ENCODE measurements at places on chromosomes 11 and 22.
A peak's percentile ranks its signal among the peaks of the same experiment; 100 is the strongest.

GRCh38 chr11:70270877-70271648 lies 573 bp downstream of the PPFIA1 start:
- peak; percentile 53 for DNase-seq

- no peak for DNase-seq
Observed at GRCh38 chr11:67997475-67997921, 6.4 kb downstream of the UNC93B1 start.

GRCh38 chr11:82639251-82639650 lies 94.4 kb downstream of the FAM181B start:
- DNase-seq = no peak

DNA sequence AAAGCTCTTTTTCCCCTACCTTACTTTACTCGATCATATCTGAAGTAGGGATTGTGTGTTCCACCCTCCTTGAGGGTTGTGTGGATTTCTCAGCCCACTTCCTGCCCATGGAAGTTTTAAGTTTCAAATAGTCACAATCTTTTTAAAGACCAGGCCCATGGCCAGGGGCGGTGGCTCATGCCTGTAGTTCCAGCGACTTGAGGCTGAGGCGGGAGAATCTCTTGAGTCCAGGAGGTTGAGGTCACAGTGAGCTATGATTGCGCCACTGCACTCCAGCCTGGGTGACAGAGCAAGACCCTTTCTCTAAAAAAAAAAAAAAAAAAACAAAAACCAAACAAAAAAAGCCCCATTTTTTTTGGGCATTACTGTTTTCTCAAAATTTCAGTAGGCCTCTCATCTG lies 36.3 kb upstream of the LRRC10B start:
- DNase-seq = no peak

- no peak for DNase-seq
Observed at GRCh38 chr11:134266440-134266839, 9.7 kb upstream of the GLB1L3 start.

DNA sequence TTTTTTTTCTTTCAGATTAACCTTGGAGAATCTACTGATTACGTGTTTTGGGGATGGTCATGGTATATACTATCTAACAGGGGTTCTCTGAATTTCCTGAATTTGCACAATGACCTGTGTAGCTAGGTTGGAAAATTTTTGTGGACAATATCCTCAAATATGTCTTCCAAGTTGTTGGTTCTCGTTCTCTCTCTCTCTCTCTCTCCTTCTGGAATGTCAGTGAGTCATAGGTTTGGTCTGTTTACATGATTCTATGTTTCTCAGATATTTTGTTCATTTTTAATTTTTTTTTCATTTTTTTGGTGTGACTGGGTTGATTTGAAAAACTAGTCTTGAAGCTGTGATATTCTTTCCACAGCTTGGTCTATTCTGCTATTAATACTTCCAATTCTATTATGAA lies 604.0 kb upstream of the ANO3 start:
- DNase-seq = peak; percentile 9

- DNase-seq = no peak
Observed at GRCh38 chr11:57913715-57914704, 109.7 kb upstream of the OR9Q1 start.

DNA sequence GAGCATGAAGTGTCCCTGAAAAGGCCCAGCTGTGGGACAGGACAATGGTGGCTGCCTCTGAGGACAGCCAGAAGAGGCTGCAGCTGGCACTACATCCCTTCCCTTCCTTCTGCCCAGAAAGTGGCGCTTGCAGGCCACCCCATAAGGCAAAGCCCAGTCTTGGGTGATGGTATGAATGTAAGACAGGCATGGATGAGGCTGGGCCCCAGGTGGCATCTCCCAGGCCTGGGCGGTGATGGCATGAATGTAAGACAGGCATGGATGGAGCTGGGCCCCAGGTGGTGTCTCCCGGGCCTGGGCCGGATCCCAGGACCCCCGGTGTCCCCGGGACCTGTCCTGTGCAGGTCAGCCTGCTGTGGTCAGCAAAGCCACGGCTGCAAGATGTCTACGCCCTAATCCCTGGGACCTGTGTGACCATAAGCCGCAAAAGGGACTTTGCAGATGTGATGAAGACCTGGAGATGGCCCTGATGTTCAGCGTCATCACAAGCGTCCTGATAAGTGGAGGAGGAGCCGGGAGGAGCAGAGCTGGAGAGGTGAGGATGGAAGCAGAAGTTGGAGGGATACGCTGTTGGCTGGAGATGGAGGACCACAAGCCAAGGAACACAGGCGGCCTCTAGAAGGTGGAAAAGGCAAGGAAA lies 181.1 kb downstream of the CTTN start:
- no peak for DNase-seq

DNA sequence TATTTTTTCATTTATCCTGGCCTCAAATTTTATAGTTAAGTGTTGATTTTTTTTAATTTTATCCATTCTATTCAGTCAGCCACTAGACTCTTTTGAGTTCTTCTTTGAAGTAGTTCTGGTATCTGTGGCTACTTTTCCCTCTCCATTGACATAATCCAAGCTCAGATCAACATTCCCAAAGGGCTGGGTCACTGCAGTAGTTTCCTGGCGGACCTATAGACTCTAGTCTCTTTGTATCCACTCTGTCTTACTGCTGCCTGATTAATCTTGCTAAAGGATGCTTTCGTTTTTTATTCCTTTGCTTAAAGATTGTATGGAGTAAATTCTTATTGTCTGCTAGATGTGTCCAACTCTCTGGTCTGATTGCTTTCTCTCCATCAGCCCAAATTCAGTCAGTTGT lies 87.6 kb downstream of the UVRAG start:
- no peak for DNase-seq

- peak; percentile 5 for DNase-seq
Observed at GRCh38 chr11:92596596-92597317, 372.1 kb downstream of the FAT3 start.

- peak; percentile 47 for DNase-seq
Observed at GRCh38 chr11:76598426-76598839, 72.1 kb downstream of the LRRC32 start.

- DNase-seq = peak; percentile 50
Observed at GRCh38 chr11:105202844-105203548, 63.4 kb upstream of the CARD18 start.

DNA sequence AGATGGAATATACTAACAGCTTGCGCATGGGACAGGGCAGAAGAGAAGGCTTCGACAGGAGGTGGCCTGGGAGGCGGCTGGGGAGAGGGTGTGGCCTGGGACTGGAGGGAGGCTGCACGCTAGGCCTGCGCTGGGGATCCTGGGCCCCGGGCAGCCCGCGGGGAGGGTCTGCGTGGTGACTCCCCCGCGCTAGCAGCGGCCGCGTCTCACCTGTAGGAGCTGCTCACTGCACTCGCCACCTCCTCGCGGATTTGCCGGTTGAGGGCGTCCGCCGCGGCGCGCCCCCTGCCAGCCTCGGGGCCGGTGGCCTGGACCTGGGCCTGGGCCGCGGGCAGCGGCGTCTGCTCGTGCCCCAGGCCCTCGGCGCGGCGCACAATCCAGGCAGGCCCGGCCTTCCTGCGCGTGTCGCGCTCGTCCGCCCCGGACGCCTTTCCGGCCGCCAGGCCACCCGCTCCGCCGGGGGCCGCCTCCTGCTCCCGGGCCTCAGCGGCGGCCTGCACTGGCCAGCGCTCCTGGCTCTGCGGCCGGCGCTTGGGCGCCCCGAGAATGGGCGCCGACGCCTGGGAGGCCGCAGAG lies 1.5 kb downstream of the MAP6 start:
- DNase-seq = no peak

GRCh38 chr11:61102667-61103571 lies 630 bp downstream of the CD5 start:
- DNase-seq = no peak

- DNase-seq = no peak
Observed at GRCh38 chr11:123152951-123153350, 42.1 kb downstream of the CLMP start.

DNA sequence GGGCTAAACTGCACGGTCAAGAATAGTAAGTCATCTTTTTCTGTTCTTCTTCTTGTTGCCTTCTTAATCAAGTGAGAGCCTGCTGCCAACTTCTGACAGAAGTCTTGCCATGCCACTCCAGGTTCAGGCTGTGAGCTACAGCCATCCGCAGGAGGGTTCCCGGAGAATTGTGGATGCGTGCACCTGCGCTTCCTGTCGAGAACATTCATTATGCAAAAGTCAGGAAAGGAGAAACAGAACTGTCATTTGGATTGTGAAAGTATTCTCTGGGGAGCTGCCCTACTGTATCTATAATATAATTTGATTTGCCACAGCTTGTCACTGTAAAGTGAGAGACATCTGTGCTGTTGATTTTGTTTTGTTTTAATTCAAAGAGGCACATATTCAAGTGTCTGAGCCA lies 12.3 kb downstream of the IL17RA start:
- DNase-seq = no peak

DNA sequence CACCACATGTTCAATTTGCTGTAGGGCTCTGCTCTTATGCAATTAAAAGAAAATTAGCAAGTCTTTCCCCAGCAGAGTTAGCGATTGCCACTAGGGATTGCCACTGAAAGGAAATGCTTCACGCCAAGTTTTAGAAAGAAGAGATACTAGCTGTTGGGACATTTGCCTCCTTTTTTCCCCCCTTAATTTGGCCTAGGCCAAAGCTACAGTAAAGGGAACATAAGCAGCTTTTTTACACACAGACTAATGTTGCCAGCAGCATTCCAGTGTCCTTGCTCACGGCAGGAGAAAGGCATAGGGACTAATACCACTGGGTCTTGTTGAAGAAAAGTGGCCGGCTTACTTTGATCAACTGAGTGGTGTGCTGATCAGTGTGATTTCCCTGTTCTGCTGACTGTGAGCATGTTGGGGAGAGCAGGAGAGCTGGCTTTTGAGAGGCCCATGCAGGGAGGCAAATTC lies 71.2 kb downstream of the PHF21A start:
- DNase-seq = peak; percentile 87

- DNase-seq = no peak
Observed at GRCh38 chr22:24233235-24233634, 11.6 kb downstream of the GGT5 start.

DNA sequence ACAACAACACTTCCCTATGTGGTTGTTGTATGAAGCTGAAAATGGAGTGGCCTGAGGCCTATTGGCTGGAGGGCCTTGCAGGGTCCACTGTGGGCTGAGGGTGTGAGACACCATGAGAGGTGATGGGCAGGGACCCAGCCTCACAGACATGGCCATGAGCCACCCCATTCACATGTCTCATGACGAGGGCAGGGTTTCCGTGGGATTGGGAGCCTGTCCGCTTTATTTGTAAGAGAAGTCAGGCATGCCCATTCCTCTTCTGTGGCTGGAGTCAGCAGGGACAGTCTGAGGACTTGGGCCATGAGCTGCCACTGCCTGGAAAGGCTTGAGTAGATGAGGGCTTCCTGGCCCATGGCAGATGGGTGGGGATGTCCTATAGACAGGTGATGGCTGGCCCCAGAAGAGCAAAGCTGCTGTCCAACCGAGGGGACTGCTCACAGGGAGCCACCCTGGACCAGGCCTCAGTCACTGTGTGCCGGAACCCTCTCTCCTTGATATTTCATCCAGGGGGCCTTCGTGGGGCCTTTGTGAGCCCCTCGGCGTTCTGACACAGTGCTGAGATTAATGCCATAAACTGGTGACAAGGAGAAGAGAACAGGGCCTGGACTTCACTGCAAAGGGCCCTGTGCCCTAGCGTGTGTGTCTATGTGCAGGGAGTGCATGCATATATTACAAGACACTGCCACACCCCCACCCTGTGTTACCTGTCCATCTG lies 971.9 kb downstream of the BRD1 start:
- DNase-seq = no peak

DNA sequence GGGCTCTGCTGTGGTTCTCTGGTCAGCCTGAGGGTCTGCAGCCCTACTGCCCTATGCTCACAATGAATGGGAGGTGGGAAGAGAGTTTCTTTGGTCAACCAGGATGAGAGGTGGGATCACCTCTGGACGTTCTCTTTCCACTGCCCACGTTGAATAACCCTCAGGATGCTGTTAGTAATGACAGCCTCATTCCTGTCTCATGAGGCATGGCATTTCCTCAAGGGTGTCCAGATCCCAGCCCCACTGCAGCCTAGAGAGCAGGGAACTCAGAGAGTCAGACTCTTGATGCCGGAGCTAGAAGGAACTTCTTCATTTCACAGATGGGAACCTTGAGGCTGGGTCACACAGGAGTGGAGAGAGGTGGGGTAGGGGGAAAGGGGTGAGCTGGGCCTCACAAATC lies 196.0 kb downstream of the CEP164 start:
- DNase-seq = peak; percentile 35

GRCh38 chr22:16717699-16718558 lies 107.3 kb downstream of the XKR3 start:
- DNase-seq = no peak

DNA sequence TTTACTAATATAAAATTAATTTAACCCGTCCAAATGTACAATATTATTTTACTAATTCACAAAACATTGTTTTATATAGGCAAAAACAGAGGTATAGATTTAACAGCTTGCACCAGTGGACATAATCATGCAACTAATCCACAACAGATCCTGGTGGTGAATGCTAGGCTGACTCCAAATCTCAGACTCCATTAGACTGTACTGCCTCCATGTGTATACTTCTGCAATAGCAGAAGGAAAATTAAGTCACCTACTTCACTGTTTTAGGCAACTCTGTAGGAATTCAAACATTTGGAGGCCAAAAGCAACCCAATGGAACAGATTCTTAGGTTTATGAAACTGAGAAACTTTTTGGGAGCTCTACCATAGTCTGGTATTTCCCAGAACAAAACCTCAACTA lies 30.0 kb upstream of the RAB39A start:
- DNase-seq = peak; percentile 70

GRCh38 chr22:23235425-23235824 lies 55.1 kb downstream of the BCR start:
- DNase-seq = no peak

- no peak for DNase-seq
Observed at GRCh38 chr22:37559521-37559900, 769 bp upstream of the CDC42EP1 start.

- DNase-seq = no peak
Observed at GRCh38 chr11:72918851-72919250, 104.6 kb downstream of the ATG16L2 start.

DNA sequence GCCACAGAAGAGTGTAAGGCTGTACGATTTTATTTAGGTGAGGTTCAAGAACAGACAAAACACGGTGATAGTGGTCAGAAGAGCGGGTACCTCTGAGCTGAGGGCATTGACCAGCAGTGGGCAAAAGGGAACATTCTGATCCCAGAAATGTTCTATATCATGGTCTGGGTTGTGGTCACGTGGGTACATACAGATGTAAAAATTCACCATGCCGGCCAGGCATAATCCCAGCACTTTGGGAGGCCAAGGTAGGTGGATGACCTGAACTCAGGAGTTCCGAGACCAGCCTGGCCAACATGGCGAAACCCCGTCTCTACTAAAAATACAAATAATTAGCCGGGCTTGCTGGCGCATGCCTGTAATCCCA lies 31.1 kb upstream of the GCAT start:
- no peak for DNase-seq

DNA sequence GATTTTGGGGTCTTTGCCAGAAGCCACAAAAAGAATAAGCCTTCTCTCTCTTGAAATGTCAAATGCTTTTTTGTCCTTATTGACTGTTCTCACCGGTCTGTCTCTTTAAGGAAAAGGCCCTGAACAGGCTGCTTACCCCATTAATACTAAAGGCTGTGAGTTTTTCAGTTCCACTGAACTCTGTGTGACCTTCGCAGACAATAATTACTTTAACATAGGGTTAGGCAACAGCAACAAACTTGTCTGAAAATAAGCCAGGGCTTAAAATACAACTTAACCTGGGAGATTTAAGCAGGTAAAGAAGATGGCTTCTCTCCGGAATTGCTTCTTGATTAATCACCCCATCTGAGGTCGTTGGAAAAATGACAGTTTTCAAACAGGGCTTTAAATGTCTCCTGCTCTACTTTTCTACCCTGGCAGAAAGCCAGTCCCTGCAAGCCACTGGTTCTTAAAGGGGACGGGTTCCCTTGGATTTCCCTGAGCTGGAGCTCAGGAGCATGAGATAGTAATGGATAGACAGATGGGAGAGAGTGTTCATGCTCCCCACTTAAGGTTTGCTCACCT lies 69.4 kb downstream of the ARL14EP start:
- DNase-seq = peak; percentile 8
